ENCODE measurements at places on chromosomes 11 and 22.

- DNase-seq: no peak
Observed at GRCh38 chr11:1785749-1786413, 22.2 kb upstream of the CTSD start.

GRCh38 chr11:49208006-49208721 lies at the start of gene FOLH1:
TSS of gene FOLH1 (minus strand) at chr11:49208602. CDS start at chr11:49208409, 193 bp downstream.
- DNase-seq: no peak

DNA sequence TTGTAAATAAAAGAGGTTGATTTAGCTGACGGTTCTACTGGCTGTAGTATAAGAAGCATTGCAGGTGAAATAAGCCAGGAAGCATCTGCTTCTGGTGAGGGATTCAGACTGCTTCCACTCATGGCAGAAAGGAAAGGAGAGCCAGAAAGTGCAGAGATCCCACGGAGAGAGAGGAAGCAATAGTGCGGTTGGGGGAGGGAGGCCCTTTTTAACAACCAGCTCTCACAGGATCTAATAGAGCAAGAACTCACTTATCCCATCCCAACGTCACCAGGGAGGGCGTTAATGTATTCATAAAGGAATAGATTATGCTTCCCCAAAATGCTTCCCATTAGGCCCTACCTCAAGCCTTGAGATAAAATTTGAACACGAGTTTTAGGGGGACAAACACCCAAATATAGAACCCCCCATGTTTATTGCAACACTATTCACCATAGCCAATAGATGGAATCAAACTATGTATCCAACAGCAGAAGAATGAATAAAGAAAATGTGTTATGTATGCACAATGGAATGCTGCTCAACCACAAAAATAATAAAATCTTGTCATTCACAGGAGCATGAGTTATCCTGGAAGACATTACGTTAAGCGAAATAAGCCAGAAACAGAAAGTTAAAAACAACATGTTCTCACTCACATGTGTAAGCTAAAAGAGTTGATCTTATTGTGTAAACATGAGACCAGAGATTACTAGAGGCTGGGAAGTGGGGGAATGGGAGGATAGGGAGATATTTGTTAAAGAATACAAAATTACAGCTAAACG lies 908.3 kb upstream of the ANO3 start:
- no peak for DNase-seq

- DNase-seq: no peak
Observed at GRCh38 chr11:16082095-16083055, 274.0 kb downstream of the SOX6 start.

DNA sequence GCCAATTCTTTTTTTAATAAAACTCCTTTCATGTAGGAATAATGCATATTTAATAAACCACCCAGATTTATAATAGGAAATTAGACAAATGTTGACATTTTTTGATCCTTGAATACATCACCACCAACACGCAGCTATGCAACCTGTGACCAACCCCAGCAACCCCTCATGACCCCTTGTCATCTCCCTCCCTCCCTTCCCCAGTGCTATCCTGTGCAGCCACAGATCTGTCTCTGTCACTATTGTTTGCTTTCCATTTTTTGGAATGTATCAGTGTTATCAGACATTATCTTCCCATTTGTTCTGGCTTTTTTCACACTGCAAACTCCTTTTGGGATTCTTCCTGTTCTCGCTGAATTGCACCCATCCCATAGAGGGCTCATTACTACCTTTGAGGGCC lies 114.1 kb downstream of the VPREB1 start:
- DNase-seq: no peak

GRCh38 chr11:861105-861479 lies 18.4 kb downstream of the TSPAN4 start:
- no peak for DNase-seq

- DNase-seq: no peak
Observed at GRCh38 chr11:19650467-19650866, 62.2 kb upstream of the NAV2 start.

GRCh38 chr11:75558939-75559843 lies 2.9 kb upstream of the SERPINH1 start:
- no peak for DNase-seq

DNA sequence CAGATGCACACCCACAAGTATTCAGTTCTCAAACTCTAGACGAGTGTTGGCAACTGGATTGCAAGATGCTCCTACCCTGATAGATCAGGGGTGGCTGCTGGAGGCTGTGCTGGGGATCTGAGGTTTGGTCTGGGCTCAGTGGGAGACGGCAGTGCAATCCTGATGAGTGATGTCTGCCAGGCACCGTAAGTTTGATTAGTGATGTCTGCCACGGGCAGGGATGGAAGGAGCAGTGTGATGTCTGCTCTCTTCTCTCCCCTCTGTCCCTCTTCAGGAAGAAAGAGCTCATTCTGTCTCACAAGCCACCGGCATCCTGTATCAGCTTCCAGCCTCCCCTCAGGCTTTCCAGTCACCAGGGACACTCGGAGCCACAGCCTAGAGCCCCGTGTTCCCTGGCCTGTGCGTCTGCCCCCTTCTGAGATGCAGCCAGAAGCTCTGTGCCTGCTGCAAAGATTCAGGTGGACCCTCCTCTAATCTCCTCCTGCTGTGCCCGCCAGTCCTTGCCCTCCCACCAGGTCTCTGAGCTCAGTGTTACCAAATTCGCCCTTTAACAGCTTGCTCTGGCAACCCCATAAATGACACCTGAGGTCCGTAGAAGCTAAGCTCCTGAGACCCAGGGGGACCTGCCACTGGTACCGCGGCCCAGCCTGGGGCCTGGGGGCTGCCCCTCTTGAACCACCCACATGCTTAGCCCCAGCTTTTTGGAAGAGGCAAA lies 19.9 kb downstream of the TP53I11 start:
- DNase-seq: no peak

DNA sequence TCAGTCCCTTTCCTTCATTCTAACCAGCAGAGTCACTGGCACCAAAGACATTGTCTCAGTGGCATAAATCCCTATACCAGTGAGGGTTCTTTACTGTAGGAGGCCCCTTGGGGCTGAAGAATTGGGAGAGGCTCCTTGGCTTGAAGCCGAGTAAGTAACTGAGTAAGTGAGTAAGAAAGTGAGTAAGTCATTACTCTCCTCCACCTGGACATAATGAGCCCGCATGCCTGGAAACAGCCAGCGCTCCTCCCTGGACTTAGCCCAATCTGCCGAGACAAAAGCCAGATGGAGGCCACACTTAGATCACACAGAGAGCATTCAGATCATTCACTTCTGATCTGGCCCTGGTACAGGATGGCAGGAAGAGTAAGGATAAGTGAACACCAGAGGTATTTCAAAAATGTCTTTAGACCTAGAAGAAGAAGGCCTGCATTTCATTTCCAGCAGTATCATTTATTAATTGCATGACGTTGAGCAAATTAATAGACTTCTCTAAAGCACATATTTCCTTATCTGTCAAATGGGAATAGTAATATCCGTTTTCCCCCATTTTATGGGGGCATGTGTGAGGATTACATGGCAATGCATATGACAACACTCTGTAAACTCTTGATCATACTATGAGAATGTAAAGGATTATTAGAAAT lies 8.2 kb upstream of the MICAL3 start:
- no peak for DNase-seq

DNA sequence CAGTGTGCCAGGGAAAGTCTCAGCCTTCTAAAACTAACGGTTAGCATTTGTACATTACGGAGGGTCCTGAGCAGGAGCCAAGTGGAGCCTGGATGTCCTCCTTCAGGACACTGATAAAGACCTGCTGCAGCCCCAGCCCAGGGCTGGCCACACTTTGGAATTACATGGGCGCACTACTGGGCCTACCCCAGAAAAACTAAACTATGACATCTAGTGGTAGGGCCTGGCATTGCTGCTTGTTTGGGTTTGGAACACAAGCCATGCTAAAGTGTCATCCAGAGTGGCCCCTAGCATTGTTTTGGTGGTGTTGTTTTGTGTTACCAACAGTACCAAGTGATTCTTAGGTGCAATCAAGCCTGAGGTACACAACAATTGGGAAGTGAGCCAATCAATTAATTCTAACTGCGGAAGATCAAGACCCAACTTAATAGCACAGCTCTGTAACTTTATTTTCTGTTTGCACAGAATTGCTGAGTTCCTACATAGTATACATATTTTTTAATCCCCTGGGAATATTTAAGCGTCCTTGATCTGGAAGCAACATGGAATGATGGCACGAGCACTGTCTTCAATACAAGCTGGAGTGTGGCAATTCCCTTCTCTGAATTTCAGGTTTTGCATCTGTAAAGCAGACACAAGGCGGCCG lies 340.7 kb downstream of the LARGE1 start:
- no peak for DNase-seq

GRCh38 chr22:46041642-46042041 lies 64.7 kb upstream of the WNT7B start:
- DNase-seq: no peak

- peak; percentile 16 for DNase-seq
Observed at GRCh38 chr11:46120346-46121300, 631 bp downstream of the PHF21A start.

GRCh38 chr11:133917921-133918607 lies 38.7 kb downstream of the IGSF9B start:
- no peak for DNase-seq

DNA sequence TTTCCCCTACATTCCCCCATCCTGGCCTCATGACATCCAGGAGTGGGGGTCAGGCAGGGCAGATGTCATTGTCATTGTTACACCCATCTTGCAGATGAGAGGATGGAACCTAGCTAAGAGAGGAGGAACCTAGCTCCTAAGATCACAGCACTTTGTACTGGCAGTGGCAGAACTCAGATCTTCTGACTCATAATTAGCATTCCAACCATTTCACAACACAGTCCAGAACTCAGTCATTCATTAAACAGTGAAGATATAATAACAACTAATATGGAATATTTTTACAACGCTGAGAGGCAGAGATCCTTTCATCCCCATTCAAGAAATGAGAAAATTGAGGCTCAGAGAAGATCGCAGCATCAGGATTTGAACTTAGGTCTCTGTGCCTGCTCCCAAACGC lies 127.8 kb downstream of the CHST1 start:
- no peak for DNase-seq

- DNase-seq: no peak
Observed at GRCh38 chr11:13713982-13714381, 45.5 kb downstream of the FAR1 start.

- DNase-seq: no peak
Observed at GRCh38 chr11:34970033-34970432, 53.6 kb downstream of the PDHX start.

- no peak for DNase-seq
Observed at GRCh38 chr11:69684651-69685050, 9.5 kb upstream of the LTO1 start.

DNA sequence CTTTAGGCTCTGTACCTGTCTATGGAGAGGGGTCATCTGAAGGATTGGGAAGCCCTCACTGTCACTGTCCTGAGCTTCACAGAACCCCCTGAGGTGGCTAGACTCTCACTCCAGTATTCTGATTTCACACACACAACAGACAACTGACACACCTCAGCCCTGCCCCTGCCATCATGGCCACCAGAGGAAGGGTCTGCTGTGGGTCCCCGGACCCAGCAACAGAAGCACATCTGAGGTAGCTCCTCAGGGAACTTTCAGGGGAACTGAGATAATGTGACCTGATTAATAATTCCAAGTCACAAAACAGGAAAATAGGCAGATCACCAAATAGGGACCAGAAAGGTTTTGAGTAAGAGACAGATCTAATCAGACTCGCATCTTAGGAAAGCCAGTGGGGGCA lies 7.5 kb upstream of the C22orf39 start:
- DNase-seq: no peak

- no peak for DNase-seq
Observed at GRCh38 chr11:11045156-11045930, 187.5 kb upstream of the ZBED5 start.

DNA sequence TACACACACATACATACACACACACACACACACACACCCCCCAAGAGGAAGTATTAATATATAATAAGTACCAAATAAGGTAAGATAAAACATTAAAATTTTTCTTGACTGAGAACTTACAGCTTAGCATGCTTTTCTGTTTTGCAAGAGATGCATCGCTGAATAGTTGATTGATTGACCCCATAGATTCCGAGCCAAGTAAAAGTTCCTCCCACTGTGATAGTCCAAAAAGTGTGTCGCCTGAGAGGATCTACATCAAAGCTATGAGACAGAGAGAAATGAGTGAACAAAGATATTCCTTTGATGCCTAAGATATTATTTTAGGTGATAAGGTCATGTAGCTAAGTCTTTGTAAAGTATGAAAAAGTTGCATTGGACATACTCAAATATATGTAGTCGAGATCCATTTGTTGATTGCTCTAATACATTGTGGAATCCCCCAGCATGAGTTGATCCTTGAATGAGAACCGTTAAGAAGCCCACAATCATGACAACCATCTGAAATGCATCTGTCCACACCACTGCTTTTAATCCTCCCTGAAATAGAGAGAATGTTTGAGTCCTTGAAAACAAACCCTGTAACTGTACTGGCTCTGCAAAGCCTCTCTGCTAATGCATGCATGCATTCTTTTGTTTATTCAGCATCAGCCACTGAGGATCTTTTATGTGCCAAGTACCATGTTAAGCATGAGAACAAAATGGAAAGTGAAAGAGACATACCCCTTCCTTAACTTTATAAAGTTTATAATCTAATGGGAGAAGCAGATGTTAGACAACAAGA lies 18.3 kb downstream of the SLC5A12 start:
- DNase-seq: no peak

DNA sequence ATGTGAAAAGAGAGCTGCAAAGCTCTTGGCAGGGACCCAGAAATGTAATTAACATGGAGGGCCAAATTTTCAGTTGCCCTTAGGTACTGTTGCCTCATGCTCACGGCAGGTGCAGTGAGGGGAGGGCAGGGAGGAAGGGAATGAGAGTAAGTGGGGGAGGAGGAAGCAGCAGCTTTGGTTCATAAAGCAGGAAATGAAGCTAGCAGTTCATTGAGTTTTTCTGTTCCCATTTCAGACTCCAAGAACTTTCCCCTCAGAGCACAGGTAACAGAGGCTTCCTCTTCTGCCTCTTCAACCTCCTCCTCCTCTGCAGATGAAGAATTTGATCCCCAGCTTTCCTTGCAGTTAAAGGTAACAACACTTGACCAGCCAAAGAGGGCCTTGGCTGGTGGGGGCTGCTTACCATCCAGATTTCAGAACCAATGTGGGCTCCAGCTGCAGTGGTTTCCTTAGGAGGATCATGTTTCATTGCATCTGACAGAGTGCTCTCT lies 57.9 kb upstream of the PARVA start:
- DNase-seq: no peak

DNA sequence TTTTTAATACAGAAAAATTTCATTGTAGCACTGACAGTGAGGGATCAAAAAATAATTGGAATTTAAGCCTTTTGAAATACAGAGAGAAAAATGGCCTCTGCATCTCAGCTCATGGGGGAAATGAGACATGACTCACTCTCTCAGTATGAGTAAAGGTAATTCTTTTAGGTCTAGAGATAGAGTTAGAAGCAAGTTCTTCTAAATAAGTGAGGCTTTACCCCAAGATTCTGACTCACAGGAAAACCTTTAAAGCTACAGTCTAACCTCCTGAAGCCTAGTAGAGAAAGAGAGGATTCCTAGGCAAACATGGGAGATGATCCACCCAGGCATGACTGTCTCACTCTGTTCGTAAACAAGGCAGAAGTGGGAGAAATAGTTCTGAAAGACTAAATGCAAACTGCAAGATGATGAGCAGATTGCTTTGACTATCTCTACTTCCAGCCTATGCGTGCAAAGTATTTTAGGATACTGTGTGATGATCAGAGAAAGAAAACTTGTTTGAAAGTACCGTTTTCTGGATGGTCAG lies 1003.3 kb upstream of the CCDC90B start:
- no peak for DNase-seq

GRCh38 chr11:120974965-120975364 lies 48.9 kb upstream of the TBCEL start:
- DNase-seq: no peak
